ENCODE measurements at places on chromosomes 16 and 17.

- no peak for DNase-seq
These were observed 11.0 kb downstream of the CCDC47 start for GRCh38 chr17:63762161-63763078.

GRCh38 chr17:42019509-42020404 is at the start of gene NKIRAS2:
NKIRAS2 (plus strand) TSS chr17:42020090; CDS start chr17:42021578, 1,488 bp downstream.
- peak; percentile 94 for DNase-seq

DNA sequence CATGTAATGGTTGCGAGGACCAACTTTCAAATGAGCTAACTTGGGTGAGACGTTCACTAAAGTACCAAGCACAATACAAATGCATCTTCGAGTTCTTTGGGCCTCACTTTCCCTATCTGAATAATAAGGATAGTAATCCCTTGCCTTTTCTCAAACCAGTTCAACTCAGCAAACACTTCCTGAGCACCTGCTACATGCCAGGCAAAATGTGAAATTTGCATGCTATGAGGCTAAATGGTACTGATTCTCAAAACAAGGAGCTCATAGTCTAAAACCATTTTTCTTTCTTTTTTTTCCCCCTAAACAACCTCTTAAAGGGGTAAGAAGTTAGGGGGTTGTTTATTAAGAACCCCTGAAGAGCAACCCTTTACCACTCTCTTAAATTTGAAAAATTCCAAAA is 101.4 kb upstream of the HLF start:
- no peak for DNase-seq

GRCh38 chr17:7845359-7846062 is 9.4 kb upstream of the TMEM88 start:
- no peak for DNase-seq

DNA sequence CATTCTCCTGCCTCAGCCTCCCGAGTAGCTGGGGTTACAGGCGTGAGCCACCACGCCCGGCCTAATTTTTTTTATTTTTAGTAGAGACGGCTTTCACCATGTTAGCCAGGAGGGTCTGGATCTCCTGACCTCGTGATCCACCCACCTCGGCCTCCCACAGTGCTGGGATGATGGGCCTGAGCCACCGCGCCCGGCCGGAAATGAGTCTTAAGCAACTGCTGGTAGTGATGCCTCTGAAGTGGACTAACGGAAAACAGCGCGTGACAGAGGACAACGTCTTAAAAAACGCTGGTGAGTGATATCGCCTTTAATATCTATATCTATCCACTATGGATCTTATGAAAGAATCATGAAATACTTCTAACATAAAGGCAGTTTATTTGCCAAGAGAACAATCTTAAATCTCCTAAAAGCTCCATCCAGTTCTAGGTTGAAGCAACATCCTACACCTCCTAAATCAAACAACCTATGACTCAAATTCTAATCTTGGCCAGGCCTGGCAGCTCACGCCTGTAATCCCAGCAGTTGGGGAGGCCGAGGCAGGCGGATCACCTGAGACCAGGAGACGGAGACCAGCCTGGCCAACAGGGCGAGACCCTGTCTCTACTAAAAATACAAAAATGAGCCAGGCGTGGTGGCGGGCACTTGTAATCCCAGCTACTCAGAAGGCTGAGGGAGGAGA is 69.8 kb downstream of the NXN start:
- DNase-seq, result no peak

DNA sequence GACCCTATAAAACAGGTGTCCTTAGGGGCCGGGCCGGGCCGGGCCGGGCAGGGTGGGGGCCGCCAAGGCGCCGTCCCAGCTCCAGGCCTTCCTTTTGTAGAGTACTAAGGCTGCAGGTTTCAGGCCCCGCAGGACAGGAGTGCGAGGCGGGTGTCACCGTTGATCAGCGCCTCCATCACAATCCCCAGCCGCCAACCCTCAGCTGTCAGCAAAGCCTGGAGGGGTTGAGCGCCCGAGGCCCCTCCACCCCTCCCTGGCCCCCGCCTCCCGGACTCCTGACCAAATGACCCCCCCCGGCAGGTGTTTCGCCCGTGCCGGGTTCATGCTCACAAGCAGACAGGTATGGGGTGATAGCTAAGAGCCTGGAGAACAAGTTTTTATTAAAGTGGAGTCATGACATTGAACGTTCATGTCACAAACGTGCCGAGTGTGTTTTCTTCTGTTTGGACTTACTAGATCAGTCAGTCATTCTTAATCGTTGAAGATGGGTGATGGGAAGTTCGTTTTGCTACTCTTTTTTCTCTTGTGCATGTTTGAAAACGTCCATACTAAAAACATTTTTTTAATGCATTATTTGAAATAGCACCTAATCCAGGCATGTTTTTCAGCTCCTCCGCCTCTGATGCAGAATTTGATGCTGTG is 534 bp downstream of the ARL2BP start:
- DNase-seq, result peak; percentile 78

DNA sequence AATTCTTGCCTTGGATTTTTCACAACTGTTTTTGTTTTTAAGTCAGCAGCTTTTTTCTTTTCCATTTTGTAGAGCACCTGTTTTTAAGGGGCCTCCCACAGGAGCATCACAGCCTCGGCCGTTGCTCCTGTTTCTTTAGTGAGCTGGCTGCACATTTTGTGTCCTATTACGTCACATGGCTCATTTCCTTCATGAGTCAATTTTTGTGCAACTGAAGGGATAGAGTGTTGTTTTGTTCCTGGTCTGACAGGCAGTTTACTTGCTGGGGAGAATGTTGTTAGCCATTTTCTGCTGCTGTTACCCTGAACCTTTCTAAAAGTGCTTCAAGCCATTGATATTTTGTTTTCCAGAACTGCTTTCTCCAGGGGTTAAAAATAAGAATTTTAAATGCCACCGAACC is 45.0 kb upstream of the CRISPLD2 start:
- no peak for DNase-seq

- no peak for DNase-seq
These were observed 67.1 kb downstream of the PRKCB start for GRCh38 chr16:23902748-23903414.

- DNase-seq, result no peak
These were observed 5.5 kb upstream of the C16orf96 start for GRCh38 chr16:4550591-4550990.

DNA sequence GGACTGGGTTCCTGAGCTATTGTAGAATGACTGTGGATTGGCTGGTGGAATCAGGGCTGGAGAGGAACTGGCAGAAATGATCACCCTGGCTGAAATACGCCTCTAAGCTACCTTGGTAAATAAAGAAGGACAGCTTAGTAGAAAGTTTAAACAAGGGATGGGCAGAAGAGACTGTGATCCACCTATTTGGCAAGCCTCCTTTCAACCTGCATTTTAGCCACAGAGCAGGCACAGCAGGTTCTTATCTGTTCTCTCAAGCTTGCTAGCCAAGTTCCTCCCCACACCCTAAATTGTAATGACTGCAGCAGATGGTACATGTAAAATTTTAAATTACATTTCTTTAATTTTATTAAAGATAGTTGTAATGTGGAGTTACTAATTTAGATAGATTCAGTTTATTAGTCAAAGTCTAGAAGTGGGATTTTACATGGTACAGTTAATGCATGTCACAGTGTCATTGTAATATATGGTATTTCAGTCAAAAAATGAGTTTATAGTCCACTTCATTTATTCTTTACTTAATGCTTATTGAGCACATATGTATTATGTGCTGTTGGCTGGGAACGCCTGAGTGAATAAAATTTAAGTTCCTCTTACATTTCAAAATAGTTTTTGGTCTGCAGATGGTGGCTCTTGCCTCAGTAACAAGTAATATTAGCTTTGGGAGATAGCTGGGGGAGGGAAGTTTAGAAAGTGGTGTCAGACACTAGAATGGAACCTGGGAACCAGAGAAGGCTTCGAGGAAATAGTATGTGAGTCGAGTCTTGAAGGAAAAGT is 11.2 kb downstream of the EPN2 start:
- DNase-seq, result no peak

- DNase-seq, result no peak
These were observed 1384.9 kb downstream of the CDH8 start for GRCh38 chr16:60651346-60651745.

GRCh38 chr17:76498876-76499251 is 2.4 kb downstream of the RHBDF2 start:
- DNase-seq, result no peak

DNA sequence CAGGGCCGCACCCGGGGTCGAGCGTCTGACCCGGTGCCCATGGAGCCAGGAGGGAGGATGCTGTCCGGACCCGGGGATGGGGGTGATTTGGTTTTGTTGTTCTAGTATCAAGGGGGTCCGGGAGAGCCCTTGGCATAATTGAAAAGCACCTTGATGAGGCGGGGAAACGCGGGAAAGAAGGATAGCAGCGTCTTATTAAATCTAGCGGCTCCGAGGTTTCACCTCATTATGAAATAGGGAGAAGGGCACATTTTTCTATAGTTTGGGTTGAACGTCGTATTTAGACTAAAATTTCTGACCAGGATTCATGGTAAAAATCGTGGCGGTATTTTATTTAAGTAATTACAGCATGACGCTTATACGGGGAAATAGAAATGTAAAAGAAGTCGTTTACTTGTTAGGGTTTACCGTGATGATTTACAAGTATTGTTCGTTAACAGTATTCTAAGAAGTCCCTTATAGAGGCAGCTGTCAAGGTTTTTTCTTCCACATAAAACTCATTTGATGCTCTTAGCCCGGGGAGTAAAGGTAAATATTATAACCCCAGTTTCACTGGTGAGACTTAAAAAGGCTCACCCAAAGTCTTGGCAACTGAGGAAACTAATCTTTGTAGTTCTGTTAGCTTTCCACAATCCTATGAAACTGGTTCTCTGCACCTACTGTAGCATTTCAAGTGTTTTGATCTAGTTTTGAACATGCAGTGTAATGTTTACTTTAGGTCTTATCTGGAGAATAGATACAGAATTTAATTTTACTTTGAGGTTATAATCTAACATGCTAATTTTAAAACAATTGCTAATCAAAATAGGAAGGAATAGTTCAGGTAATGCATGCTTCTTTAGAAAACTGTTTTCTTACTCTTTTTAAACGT is 756 bp downstream of the LUC7L3 start:
- DNase-seq, result no peak

DNA sequence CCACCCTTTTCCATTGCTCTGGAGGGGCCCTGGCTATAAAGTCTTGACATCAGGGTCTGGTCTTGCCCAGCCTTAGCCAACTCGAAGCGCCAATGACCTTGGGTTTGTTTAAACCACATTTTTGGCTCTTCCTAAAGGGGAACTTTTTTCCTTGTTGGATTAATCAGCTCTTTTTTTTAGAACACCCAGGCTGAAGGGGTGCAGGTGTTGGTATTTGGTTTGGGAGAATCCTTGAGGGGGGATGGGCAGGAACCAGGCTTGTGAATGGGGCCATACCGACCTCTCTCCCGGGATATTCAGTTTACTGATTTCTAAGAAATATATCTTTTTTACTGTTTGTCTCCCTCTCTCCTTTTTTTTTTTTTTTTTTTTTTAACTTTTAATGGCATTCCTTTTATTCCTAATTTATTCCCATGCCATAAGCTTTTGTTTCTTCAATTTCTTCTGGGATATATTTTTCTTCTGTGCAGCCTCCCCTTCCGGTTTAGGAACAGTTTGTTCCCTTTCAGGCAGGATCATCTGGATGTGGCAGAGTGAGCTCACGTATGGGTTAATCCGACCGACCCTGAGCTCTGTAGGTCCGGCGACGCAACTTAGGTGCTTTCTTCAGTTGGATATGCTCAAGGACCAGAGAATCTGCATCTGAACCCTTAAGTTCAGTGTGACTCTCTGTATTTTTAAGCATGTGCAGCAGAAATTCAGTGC is 129.5 kb downstream of the ABCC6 start:
- DNase-seq, result no peak

DNA sequence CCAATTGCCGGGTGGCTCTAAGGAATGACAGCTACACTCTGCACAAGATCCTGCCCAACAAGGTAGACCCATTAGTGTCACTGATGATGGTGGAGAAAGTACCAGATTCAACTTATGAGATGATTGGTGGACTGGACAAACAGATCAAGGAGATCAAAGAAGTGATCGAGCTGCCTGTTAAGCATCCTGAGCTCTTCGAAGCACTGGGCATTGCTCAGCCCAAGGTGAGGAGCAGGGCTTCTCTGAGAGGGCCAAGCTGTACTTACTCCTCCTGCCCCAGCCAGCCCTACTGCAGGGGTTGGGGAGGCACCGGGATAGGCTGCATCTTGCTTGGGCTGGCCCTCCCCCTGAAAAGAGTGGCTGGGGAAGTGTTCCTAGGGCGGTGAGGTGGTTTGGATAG is 2.8 kb upstream of the FTSJ3 start:
- no peak for DNase-seq

DNA sequence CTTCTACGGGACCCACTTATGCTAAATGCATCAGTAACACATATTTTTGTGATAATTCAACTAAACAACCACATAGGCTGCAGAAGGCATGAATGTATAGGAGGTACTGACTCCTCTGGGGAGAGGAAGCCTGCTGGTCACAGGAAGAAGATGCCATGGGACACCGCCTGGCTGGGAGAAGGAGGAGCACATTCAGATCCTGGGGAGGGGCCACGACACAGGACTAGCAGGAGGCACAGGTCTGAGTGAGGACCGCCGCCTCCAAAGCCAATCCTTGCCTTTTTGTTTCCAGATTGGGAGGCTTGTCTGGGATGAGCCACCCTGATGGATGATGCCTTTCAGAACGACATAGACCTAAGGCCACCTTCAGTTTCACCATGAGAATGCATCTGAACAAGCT is 34.6 kb downstream of the MBTPS1 start:
- DNase-seq, result no peak

DNA sequence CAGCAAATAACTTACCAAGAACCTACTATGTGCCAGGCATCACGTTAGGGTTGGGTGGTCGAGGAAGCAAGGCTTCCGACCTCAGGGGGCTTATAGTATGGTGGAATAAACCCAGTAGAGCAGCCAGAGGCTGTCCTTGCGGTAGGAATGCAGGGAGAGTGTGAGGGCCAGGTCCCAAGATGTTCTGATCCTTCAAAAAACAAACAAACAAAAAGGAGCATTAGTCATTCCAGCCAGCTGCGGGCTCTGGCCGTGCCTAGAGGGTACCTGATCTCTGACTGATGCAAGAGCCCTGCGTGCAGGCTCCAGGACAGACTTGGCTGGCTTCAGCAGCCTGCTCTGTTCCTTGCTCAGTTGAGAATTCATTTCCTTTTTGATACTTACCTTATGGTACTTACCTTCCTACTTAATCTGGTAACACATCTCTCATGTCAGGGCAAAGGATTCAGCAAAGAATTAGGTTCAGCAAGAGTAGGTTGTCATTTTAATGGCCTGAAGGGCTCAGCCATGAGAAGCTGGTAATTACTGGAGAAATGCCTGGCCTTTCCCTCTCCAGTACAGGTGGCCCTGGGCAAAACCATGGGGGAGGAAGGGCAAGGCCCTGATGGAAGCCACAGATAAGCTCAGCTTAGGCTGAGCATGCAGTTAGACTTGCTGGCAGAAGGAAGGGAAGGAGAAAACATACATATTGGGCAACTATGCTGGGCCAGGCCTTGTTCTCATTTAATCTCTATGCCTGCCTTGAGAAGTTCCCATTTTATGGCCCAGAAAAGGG is 18.4 kb downstream of the CYB5D2 start:
- no peak for DNase-seq

All from left lobe of liver (tissue), 2 donors.